ENCODE measurements at places on chromosomes 3 and 15.

GRCh38 chr3:86702381-86702958, 288.5 kb downstream of the VGLL3 start:
- no peak for DNase-seq

- DNase-seq: no peak
Measured at GRCh38 chr3:52498137-52499054, 3.3 kb downstream of the STAB1 start.

DNA sequence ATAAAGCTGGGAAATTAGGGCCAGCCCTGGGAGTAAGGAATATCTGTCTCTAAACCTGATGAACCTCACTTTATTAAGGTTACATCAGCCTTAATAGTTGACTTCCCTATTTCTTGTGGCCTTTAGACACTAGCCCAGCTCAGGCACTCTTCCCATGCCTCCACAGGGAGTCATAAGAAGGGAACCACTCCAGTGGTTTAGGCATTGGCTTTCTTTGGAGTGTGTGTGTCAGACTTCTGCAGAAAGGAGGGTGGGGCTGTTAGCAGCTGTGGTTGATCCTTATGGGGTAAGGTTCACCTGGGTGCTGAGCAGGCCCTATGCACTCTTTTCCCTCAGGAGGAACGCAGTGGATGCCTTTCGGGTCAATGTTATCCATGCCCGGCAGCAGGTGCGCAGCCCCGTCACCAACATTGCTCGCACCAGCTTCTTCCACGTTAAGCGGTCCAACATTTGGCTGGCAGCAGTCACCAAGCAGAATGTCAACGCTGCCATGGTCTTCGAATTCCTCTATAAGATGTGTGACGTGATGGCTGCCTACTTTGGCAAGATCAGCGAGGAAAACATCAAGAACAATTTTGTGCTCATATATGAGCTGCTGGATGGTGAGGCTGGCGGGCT, 4.0 kb downstream of the AP2M1 start:
- no peak for DNase-seq

GRCh38 chr3:72969766-72970165, 26.8 kb upstream of the PPP4R2 start:
- DNase-seq: no peak

DNA sequence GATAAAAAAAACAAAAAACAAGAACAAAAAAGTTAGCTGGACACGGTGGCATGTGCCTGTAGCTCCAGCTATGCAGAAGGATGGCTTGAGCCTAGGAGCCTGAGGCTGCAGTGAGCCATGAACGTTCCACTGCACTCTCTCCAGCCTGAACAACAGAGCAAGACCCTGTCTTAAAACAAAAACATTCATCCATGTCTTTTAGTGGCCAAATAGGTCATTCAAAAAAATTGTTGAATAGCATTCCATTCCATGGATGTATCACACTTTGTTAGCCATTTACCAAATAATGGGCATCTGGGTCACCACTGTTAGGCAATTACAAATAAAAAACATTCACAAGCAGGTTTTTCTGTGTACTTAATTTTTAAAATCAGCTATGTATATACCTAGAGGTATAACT, 139.7 kb downstream of the STAG1 start:
- DNase-seq: no peak

GRCh38 chr3:65964838-65965237, 73.9 kb downstream of the MAGI1 start:
- no peak for DNase-seq

GRCh38 chr3:148218222-148218621, 479.5 kb upstream of the AGTR1 start:
- DNase-seq: no peak

GRCh38 chr3:138455801-138456716, 21.6 kb downstream of the ESYT3 start:
- DNase-seq: no peak

DNA sequence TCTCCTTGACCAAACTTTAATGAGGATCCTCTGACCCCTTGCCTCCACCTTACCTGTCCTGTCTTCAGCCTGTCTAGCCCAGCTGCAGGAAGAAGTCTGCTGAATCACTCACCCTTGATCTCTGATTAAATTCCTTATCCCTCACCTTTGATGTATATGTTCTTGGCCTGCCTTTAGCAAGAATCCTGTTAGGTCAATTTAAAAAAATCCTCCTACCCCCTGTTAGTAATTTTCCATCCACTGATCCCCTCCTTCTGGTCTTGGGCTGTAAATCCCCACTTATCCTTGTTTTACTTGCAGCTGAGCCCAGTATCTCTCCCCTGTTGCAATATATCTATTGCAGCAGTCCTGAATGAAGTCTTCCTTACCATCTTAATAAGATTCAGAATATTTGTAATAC, 39.0 kb downstream of the MYH15 start:
- no peak for DNase-seq

GRCh38 chr3:52532517-52532837, 1.2 kb downstream of the NT5DC2 start:
- DNase-seq: no peak

- DNase-seq: peak; percentile 41
Measured at GRCh38 chr3:187101184-187102072, 37.9 kb downstream of the RPL39L start.

DNA sequence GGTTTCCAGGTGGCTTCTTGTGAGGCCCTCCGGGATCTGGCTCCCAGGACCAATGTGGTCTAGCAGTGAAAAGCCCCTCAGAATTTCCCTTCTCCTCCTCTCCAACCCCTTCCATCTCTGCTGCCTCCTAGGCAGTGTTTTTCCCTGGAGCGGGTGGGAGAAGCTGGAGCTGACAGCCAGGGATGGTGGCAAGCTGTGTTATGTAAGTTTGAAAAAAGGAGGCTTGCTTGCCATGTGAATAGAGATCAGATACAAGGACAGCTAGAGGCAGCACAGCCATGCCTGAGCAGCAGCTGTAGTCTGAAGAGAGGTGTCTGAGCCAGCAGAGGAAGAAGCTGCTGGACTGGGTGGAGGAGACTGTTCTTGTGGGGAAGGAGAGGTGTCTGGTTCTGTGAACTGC, 20.6 kb downstream of the SNAPC5 start:
- no peak for DNase-seq

DNA sequence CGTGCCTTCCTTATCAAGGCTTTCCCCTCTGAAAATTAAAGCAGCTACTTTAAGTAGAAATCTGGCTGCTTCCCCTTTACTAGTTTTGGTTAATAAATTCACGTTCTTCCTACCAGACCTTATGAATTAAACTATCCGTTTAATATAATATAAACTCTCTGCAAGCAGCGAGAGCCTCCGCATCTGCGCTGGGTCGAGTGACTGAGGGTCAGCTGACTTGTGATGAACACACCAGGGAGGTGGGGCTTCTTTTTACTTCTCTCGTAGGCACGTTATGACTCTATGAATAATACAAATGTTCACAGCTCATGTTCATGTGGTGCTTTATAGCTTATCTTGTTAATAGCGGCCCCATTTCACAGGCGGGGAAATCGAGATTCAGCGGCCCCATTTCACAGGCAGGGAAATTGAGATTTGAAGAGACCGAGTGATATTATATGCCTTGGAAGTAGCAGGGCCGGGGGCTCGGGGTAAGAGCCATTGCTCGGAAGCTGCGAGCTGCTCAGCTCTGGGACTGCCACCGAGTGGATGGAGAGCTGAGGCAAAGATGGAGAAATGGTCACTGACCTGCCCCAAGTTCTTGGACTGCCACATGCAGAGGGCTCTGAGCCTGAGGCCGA, 8.3 kb downstream of the MUC4 start:
- no peak for DNase-seq

GRCh38 chr15:72970933-72971760, 81.1 kb upstream of the NEO1 start:
- no peak for DNase-seq

DNA sequence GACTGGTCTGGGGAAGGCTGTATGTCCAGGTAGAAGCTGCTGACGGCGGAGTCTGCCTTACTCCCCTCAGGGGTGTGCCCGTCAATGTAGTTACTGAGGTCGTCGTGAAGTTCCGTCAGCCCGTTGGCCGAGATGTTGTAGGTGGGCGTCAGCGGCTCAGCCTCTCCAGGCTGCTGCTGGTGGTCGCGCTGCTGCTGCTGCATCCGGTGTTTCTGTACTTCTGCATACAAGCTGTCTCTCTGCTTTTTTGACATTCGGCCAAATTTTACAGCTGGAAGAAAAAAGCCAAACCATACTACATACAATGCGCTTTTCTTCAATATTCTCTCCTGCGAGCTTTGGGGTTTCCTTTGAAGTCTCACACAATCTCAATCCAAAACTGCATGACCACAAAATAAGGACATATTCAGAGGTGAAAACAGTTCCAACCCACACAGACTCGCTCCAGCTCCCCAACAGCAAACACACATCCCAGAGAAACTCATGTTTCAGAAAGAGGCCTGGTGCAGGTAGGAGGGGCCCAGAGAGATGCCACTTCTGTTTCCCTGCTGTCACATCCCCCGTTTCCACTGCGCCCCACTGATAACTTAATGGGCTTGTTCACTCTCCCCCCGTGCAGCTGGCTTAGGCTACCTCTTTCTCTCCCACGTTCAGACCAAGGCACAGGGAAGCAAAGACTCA, 32.5 kb upstream of the ICE2 start:
- no peak for DNase-seq

- DNase-seq: no peak
Measured at GRCh38 chr3:69879051-69879450, 120.5 kb upstream of the SAMMSON start.

GRCh38 chr15:52786436-52787122, 3.6 kb downstream of the ONECUT1 start:
- no peak for DNase-seq

All from stimulated activated CD4-positive, alpha-beta T cell treated with anti-CD3 and anti-CD28 coated beads, Interleukin-1b, Interleukin-23, amount 100 ng/mL, for 48 hours (primary cell).